ENCODE measurements at places on chromosomes 3 and 15.

DNA sequence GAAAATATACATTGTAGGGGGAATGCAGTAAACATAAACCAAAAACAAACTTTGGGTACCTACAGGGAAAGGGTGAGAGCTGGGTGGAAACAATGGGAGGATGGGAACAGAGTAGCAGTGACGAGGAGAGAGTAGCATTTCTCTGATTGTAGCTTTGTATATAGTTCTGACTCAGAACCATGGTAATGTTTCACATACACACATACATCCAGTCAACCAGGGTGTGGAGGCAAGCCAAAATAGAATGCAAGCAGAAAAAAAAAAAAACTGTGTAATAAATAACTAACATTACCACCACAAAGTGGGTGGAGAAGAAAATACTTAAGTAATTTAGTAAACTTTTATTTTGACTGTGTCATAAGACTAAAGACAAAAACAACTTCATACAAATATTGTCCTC is 27.2 kb downstream of the BCL2A1 start:
- no peak for DNase-seq

DNA sequence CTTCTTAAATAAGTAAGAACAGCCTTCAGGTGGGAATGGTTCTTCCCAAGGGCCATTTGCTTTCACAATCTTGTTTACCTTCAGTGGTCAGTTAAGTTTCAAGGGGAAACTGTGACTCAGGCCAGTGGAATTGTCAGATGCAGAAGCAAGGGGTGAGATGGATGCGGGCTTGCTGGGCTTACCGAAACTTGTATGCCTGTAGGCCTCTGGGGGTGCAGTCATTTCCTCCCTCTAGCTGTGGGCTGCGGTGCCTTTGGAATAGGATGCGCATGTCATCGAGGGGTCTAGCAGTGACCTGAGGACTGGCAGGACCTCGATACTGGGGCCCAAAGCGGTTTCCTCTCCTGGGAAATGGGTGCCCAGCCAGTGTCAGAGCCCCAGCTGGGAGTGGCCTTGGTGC is 121.6 kb downstream of the EEFSEC start:
- DNase-seq = no peak

DNA sequence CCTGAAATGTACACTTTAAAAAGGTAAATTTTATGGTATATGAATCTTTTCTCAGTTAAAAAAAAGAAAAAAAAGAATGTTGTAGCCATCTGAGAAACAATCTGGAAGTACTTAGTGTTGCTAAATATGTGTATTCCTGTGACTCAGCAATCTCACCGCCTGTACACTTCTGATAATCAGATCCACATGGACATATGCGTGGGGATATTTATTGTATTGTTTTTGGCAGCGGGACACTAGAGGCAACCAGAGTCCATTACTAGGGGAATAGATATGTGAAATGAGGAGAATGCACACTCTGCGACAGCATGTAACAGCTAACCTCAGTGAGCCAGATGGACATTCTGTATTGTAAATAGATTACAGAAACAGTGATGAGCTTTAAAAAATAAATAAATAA is 65.4 kb downstream of the AQP9 start:
- no peak for DNase-seq

DNA sequence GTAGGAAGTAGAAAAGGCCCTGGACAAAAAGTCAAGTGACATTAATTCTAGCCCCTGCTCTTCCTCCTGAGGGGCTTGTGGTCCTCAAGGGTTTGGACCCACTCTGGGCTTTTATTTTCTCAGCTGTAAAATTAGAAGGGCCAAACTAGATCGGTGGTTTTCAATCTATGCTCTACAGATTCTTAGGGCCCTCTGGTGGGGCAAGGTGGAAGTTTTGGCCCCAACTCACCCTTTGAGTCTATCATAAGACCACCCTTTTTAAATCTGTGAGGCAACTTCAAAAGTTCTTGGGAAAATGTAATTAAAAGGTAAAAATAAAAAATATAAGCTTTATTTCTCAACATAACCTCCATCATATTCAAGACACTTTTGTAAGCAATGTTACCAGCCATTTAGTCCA is 25.6 kb upstream of the CFAP161 start:
- DNase-seq = peak; percentile 13

DNA sequence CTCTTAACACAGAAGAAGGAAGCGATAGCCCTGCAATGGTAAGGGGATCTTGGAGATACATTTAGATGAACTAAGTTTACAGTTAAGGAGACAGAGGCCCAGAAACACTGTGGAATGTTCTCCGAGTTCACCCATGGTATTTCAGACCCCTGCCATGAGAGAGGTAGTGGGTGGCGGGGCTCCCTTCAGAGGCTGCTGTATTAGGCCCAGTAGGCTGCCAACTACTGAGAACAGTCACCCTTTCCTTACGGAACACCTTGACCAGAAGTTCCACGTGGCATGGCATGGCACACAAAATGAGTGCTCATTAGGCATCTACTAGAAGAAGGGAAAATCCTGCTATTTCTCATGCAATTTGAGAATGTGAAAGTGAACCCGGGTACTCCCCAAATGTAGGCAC is 195.4 kb downstream of the TNIK start:
- DNase-seq = no peak

DNA sequence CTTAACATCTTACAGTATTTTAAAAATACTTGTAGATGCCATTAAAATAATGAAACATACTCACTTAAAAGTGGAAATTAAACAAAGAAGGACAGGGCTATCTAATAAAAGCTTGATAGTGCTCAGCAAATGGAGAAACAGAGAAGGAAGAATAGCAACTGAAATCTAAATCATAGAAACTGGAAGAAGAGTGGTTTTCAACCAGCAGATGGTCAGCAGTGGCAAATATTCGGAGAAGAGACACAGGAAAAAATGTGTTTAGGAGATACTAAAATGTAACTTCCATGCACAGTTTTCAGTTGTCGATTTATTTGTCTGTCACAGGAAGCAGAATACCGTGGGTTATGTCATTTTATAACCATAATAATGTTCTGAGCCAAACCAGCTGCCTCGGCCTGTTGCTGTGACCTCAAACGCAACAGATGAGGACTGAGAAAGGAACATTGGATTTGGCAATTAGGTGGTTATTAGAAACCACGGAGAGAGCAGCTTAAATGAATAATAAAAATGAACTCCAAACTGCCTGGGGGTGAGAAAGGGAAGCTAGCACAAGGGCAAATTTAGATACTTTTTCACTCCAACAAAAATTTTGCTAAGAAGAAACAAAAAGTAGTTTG is 246.6 kb upstream of the KCNMB2 start:
- DNase-seq = no peak

GRCh38 chr3:113193288-113193687 is 18.1 kb upstream of the BOC start:
- no peak for DNase-seq

GRCh38 chr15:43913026-43913780 is 86.4 kb downstream of the WDR76 start:
- no peak for DNase-seq

- DNase-seq = no peak
Measured at GRCh38 chr3:62159709-62160092, 213.6 kb downstream of the FEZF2 start.

DNA sequence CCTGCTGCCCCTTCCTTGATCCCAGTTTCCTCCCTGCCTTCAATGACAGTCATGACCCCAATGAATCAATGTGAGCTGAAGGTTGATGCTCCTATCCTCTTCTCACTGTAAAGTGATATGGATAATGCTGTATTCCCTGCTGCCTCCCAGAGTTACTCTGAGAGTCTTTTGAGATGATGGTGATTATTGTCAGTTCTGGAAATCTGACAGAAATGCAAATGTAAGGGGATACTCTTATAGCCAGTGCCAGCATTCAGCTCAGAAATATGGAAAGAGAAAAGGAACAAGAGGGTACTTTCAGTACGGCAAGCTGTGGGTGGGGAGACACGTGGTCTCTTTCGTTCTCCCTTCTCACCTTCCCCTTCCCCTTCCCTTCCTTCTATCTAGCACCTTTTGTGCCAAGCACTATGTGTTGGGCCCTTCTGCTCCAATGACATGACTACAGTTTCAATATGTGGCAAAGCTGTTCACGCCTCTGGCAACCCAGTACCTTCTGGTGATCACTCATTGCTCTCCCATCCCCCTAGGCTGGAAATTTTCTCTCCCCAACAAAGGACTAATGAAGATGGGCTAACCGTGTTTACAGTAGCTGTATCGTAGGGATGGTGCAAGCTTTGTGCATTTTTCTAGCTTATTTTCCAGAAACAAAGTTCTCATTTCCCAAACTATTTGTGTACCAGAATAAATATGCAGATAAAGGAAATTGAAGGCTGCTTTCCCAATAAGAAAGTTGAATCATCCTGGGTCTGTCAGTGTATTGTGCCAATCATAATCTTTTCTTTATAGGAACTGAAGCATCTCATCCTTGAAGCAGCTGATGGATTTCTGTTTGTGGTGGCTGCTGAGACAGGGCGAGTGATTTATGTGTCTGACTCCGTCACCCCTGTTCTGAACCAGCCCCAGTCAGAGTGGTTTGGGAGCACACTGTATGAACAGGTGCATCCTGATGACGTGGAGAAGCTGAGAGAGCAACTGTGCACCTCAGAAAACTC is 70.3 kb downstream of the ARNT2 start:
- DNase-seq = no peak

GRCh38 chr3:151890721-151891141 is 17.3 kb downstream of the SUCNR1 start:
- DNase-seq = no peak

DNA sequence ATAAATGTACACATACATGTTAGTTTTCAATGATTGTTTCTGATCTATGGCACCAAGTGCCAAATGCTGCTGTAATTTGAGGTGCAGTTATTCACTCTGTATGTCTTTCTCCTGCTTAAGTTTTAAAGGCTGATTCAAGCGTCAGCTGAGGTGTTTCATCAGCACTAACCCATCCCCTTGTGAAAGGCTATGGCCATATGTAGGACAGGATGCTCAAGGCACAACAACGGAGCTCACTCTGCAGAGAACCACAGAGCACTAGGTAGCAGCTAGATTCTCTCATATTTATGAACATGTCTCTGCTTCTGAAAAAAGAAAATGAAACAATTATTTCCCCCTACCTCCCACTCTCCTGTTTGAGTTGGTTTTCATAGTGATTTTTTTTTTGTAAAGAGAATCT is 340.0 kb upstream of the TMCO5A start:
- DNase-seq = no peak

DNA sequence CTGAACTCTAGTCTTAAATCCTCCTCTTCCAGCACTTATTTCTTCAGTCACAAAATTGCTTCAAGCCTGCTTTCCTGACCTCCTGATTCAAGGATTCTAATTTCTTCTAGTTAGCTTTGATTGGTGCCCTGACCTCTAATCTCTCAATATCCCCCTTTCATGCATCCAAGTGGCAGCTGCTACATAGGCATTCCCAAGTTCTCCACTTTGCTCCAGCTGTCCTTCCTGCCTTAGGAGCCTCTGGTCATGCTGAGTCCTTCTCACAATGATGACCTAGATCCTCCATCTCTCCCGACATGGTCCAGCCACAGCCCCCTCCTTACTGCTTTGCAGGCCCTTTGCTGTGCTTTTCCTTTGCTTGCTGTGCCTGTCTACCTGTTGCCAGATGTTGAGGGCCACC is 347.8 kb upstream of the C2CD4B start:
- DNase-seq = no peak

DNA sequence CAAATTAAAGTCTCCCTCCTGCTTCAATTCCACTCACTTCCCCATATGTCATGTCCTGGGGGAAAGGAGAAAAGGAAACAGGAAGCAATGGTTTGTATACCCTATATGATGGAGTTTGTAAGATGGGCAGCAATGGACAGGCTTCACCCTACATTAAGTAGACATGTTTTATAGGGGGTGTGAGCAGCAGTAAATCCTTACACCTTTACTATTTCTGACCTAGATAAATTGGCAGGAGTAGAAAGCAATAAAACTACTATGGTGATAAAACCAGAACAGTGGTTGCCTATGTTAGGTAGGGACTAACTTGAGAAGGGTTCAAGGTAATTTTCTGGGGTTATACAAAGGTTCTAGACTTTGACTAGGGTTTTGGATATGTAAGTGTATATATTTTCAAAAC is 301.7 kb downstream of the GBE1 start:
- DNase-seq = no peak

- DNase-seq = no peak
Measured at GRCh38 chr15:71116366-71116765, 1.1 kb downstream of the THSD4 start.

- DNase-seq = no peak
Measured at GRCh38 chr15:67579164-67579563, 36.7 kb downstream of the MAP2K5 start.

- DNase-seq = no peak
Measured at GRCh38 chr3:183128709-183129108, 29.4 kb upstream of the MCCC1 start.

- DNase-seq = no peak
Measured at GRCh38 chr3:58829321-58830000, 162.9 kb upstream of the FAM3D start.

DNA sequence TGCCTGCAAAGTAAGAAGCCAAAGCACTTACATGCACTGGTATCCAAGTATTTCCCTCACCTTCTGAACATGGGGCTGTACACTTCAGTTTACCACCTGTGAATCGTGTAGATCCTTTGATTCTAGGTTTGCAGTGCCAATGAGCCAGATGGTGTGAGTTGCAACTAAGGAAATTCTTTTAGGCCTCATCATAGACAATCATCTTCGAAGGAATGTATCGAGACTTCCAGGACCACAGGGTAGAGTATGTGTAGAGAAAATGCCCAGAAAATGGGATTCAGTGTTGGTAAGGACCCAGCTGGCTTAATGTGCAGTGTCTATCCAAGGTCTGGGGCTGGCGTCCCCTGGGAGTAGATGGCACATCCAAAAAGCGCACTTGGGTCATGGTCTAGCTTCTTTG is 323.2 kb upstream of the TPM1 start:
- no peak for DNase-seq

GRCh38 chr3:144816323-144816722 is 844.7 kb downstream of the DIPK2A start:
- DNase-seq = no peak

- peak; percentile 29 for DNase-seq
Measured at GRCh38 chr3:194204042-194204987, 68.4 kb downstream of the HES1 start.

GRCh38 chr3:61369678-61370077 is 118.4 kb upstream of the FHIT start:
- no peak for DNase-seq

DNA sequence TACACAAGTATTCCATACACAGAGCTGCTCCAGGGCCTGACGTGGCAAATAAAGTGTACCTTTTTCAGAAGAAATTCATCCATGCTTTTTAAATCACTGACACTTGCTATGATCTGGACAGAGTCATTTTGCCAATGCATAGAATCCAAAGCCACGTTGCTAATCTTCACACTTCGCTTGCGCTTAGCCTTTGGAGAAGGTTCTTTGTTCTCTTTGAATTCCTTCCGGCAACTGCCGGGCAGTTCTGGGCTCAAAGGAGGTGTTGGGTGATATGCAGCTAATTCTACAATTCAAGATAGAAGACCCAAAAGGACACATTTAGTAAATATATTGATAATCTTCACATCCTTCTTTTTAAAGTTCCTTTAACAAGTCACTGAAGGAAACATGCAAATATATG is 69.9 kb downstream of the NR2E3 start:
- no peak for DNase-seq

Measured in stimulated activated CD4-positive, alpha-beta T cell treated with anti-CD3 and anti-CD28 coated beads, Interleukin-4, amount 100 ng/mL, for 1 hour (primary cell).